ENCODE measurements at places on chromosomes 16 and 17.

- no peak for DNase-seq
Observed at GRCh38 chr16:87954361-87954760, 3.1 kb downstream of the BANP start.

GRCh38 chr17:76458580-76459490, 5.9 kb upstream of the UBE2O start:
- DNase-seq: no peak

- no peak for DNase-seq
Observed at GRCh38 chr16:50467943-50468748, 80.0 kb upstream of the NKD1 start.

GRCh38 chr16:50945171-50945570, 203.3 kb downstream of the CYLD start:
- no peak for DNase-seq

DNA sequence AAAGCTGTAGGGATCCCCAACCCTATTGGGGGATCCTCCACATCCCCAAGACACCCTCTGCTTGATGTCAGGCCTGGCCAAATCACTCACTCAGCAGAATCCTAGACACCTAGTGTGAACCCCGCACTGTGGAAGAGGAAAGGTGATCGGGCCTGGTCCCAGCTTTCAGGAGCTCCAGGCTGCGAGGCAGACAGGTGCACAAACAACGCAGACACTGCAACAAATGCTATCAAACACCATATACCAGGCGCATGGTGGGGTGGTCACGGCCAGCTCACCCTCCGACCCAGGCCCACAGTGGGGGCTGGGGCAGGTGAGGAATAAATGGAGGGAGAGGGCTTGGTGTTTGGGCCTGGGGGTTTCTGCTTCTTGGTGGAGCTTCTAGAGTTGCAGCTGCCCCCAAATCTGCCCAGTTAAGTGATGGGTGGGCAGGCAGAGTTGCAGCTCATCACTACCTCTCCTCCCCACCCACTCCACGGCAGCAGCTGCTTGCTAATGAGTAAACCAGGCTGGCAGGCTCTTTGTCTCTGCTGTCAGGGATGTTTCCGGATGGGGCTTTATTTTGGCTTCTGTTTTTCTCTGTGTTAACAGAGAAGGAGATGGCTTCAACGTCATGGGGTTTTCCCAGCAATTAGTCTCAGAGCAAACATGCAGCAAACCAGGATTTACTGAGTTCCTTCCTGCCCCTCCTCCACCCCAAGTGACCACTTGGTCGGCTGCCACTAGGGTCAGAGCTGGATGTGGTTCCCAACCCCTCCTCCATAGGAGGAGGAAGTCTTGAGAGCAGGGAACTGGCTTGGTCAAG, 46.6 kb downstream of the PECAM1 start:
- DNase-seq: no peak

- DNase-seq: no peak
Observed at GRCh38 chr17:22142091-22142490, 449.8 kb downstream of the KCNJ18 start.

DNA sequence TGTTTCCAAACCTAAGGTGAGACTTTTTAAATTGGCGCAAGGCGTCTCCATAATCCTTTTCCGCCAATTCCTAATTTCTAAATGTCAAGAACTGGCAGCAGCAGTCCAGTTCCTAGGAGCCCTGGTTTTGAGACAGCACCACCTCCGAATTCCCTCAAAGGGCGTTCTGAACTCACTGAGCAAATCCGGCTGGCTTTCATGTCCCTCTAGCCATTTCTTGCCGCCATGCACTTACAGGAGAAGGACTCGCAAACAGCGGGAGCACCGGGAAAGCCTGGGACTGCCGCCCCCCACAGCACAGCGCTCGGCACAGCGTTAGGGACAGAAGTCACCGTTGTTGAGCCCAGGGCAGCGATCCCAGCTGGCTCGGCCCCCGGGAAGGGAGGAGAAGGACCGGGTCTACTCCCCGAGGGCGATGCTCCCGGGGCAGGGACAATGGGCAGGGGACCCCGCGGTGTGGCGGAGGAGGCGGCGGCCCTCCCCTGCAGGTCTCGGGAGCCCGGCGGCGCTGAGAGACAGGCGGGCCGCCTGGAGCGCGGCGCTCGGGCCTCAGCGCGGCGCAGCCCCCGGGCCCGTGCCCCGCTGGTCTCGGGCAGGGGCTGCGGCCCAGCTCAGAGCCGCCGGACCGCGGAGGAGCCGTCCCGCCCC, 545 bp downstream of the ARHGAP17 start:
- no peak for DNase-seq

GRCh38 chr16:8725513-8726178, 51.2 kb downstream of the ABAT start:
- no peak for DNase-seq

GRCh38 chr16:66406534-66407221, 20.4 kb upstream of the BEAN1 start:
- peak; percentile 78 for DNase-seq

GRCh38 chr16:23187341-23187740, 4.8 kb downstream of the SCNN1G start:
- no peak for DNase-seq

DNA sequence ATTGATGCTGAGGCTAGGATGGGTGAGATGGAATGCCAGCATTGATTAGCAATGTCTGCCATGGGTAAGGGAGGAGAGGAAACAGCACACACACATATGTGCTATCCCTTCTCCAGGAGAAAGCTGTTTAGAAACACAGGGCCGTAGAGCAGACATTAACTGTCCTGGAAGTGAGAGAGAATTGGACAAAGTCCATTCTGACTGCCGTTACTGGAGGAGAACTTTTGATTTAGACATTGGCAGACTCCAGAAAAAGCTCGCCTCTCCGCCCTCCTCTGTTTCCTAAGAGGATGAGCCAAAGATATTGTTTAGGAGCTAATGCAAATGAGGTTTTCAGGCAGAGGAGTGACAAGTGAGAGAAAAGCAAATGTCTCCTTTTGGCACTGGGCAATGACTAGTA, 237.0 kb downstream of the HAPSTR1 start:
- DNase-seq: no peak

- no peak for DNase-seq
Observed at GRCh38 chr16:29650771-29651170, 12.3 kb upstream of the SPN start.

DNA sequence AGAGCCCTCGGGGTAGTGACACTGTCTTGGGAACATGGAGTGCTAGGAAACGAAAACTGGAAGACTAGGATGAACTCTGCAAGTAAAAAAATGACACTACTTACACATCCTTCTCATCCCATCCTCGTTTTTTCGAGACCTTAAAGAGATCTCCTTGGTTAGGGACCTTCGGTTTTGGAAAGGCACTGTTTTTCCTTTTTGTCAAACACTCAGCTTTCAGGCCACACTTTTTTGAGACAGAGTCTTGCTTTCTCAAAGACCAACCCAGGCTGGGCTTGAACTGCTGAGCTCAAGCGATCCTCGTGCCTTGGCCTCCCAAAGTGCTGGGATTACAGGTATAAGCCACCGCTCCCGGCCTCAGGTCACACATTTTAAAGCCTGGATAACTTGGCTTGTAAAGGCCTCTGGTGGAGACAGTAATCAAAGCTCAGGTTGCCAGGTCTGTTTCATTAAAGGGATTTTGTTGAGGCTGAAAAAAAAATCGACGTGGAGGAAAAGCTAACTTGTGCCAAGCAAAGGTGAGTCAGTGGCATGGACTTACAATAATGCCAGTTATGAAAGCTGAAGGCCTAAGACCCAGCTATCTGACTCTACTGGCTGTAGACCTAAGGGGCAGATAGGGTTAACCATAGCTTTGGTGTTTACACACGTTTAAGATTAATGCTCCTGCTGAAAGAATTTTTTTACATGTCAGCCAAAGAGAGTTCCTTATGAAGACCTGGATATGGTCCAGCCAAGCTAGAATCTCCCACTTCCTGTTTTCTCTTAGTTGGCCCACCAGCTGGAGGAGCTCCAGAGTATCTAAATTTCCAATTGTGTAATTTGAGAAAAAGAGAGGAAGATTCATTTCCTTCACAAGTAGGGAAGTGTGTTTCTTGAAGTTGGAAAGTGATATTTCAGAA, 823 bp downstream of the NBR1 start:
- DNase-seq: no peak

- no peak for DNase-seq
Observed at GRCh38 chr16:75377729-75378386, 55.4 kb downstream of the CFDP1 start.

DNA sequence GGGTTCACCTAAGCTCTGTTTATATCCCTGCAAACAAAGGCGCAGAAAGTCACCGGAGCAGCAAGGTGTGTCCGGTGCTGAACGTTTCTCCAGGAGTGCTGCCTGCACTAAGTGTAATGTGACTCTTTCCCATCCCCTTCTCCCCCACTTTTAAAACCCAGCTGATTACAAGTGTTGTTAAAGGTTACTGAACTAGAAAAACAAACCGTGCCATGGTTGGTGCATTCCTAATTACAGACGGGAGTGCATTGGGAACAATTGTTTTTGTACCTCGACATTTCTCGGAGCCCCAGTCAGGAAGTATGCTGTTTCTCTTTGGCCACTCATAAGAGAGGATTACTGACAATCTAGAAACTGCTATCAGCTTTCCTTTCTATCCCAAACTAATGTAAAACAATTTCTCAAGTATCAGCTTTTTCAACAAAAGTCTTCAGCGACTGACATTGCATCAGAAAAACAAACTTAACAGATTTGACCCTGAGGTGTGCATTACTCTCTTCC, 441.0 kb upstream of the SALL1 start:
- DNase-seq: no peak

DNA sequence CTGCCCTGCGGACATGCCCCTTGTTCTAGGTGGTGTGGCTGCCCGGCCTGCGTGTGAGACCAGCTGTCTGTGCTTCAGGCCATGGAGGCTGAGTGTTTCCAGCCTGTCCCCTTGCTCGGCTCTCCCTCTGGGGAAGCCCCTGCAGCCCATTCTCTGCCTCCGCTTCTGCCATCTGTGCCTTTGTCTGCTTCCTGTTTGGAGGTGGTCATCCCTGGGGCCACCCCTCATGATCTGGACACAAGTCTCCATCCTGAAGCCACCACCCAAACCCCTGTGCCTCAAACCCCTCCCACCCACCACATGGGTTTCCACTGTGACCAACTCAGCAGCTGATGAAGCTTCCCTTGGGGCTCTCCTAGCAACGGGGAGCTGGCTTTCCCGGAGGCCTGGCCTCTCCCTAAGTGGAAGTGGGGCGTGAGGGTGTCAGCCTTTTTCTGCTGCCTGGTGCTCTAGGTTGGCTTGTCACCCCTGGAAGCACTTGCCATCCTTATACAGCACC, 184.9 kb downstream of the SEC14L1 start:
- no peak for DNase-seq

DNA sequence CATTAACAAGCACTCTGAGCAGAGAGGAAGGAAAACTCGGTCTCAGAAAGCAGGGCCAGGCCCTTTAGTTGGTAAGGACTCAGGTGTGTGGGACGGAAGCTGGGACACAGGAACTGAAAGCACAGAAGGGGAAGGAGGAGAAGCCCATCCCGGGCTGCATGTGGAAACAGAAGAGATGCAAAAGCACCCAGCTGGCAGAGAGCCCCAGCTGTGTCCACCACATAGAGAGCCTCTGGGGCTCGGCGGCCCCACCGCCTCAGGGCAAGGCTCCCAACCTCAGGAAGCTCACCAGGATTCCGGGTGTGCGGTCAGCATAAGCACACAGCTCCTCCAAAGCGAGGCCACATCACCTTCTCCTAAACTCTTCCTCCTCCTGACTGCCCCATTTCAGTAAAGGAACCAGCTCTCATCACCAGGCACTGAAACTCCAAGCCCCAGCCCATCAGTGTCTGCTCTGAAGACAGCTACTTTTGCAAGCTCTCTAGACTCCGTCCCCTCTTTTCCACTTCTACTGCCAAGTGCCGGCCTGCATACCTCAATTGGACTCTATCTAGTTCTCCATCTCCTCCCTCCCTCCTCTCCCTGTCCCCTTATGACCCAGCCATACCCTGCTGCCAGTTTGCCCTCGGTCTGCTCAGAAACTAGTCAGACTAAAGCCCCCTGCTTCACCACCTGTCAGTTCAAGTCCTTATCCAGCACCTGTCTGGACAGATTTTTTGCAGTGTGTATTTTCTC, 6.0 kb downstream of the ST3GAL2 start:
- no peak for DNase-seq

GRCh38 chr16:67748834-67749233, 29.7 kb upstream of the GFOD2 start:
- no peak for DNase-seq

DNA sequence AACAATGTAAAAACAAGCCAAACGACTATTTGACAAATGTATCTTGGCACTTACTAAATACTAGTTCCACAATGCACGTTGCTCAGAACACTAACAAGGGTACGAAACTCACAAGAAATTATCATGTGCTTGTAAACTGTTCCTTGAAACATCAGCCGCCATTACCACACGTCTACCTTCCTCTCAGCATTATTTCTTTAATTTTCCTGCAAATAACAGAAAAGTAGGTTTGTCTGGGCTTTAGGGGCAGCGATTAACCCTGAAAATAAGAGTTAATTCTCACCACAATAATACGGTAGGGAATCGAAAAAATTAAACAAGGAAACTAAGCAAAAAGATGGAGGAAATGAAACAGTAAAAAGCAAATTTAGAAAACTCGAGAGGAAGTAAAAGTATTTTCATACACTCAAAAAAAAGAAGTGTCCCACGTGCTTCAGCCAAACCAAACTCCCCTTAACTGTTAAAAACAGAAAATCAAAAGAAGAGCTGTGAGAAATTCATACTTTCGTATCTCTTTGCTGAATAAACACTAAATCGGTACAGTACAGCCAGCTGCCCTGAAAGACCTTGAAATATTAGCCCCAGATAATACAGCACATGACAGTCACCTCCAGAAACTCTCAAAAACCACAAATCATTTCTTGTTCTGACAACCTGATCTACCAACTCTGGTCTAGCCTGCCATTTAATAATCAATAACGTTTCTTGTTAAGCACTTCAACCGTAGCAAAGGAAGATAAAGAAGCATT, 1.2 kb downstream of the ARHGAP17 start:
- DNase-seq: no peak

DNA sequence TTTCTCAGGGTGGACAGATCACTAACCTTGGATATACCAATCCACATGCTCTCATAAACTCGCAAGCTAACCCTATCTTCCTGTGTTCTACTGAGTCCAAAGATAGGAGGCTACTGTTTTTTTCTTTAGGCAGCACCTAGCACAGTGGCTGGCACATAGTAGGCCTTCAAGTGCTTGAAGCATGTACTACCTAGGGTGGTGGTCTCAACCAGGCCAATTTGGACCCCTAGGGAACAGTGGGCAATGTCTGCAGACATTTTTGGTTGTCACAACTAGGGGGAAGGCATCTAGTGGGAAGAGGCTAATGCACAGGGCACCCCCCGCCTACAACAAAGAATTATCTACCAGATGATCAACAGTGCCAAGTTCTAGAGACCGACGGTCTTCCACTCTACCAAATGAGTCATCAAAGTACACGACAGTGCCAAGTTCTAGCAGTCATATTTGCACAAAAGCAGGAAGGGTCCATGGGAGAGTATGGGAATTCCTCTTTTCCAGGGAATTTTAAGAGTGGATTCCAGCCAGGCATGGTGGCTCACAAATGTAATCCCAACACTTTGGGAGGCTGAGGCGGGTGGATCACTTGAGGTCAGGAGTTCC, 390.3 kb downstream of the SLC39A11 start:
- DNase-seq: no peak

DNA sequence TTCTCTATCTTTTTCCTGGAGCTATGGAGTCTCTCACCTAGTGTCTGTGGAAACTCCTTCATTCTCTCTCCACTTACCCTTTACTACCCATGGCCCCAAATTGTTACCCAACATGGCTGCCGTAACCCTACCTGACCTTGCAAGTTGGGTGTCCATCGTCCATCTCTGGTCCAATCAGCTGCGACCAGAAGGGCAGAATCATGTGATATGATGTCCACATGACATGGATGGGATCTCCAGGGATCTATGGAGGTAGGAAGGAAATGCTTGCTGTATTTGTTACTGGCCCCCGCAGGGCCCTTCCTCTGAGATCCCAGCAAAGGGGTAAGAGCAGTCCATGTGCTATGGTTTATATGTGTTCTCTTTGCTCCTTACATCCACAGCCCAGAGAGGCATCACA, 8.0 kb upstream of the DRC7 start:
- no peak for DNase-seq
